ENCODE measurements at places on chromosomes 6 and 20.
A peak's percentile ranks its signal among the peaks of the same experiment; 100 is the strongest.

GRCh38 chr6:1103945-1104623, 207.8 kb upstream of the FOXQ1 start:
- DNase-seq, result peak; percentile 58

- DNase-seq, result no peak
Observed at GRCh38 chr20:47224300-47224791, 132.2 kb downstream of the ZMYND8 start.

DNA sequence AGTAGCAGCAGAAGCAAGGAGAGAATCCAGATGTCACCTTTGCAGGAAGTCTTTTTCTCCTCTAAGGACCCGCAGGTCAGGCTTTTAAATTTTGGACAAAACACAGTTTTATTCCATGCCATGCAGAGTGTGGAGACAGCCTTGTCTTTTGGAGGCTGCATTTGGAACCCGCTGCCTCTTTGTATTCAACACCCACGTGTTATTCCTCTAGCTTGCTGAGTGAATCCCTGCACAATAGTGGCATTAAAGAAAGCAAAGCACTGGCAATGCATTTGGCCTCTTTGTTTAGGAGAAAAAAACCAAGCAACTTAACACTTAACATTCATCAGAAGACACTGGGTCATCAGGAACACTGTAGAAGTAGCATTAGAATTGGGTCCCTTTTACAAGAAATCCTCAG, 43.5 kb downstream of the TFAP2B start:
- no peak for DNase-seq

DNA sequence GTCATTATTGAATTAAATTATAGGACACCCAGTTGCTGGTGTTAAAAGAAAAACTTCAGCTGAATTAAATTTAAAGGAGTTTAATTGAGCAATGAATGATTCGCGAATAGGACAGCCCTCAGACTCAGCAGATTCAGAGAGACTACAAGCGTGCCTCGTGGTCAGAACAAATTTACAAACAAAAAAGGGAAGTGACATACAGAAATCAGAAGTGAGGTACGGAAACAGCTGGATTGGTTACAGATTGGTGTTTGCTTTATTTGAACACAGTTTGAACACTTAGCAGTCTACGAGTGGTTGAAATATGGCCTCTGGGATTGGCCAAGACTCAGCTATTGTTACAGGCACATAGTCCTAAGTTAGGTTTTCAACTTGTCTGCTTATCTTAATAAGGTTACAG, 25.8 kb upstream of the TNFRSF21 start:
- no peak for DNase-seq

Data from SJSA1 (cell line).